Lung (tissue), 17 donors: ENCODE measurements at places on chromosomes 5 and 9. TPM values are rescaled to one million over a fixed set of nuclear protein-coding genes. Genes with fewer than 3 reads are reported as not detected.

GRCh38 chr5:150286820-150287219, 2.8 kb downstream of the CAMK2A start:
- DNase-seq, result no peak

DNA sequence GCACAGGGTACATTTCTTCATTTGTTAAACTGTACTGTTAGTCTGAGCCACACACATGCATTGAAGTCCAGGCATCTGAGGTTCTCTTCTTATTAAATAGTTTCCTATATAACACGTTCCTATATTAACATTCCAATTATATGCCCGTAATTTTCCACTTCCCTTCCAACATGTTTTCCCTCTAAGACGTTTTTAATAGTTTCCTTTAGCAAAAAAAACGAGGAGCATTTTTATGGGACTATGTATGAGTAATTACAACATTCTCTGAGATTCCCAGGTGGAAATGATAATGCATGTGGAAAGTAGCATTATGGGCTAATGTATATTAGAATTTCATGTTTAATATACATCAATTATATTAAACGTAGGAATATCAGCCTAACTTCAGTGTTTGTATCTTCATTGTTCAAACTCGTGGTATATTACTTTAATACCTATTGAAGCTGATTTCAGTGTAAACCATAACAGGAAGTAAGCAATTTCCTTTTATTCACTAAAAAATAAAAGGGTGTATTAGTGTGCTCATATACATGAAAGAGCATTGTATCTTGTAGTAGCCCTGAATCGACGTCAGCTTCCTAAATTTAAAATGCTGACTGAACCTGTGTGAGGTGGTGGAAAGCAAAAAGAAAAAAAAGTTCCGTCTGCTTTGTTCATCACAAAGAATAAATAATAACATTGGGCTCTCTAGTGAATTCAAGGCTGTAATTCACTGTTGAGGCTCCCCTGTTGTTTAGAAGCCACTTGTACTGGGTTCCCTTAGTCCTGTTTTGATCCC, 11.3 kb downstream of the SMARCA2 start:
- no peak for DNase-seq

DNA sequence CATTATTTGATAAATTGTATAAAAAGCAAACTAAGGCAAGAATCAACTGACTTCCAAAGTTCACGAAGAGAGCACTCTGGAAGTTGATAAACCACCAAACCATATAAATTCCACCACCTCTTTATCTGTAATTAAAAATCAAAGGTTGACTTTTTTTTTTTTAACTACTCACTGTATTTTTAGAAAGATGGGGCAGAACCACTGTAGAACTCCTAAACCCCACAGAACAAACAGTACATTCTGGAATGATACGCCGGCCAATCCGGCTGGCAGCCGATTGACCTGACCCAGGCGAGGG, 435 bp upstream of the CCNG1 start:
- no peak for DNase-seq

DNA sequence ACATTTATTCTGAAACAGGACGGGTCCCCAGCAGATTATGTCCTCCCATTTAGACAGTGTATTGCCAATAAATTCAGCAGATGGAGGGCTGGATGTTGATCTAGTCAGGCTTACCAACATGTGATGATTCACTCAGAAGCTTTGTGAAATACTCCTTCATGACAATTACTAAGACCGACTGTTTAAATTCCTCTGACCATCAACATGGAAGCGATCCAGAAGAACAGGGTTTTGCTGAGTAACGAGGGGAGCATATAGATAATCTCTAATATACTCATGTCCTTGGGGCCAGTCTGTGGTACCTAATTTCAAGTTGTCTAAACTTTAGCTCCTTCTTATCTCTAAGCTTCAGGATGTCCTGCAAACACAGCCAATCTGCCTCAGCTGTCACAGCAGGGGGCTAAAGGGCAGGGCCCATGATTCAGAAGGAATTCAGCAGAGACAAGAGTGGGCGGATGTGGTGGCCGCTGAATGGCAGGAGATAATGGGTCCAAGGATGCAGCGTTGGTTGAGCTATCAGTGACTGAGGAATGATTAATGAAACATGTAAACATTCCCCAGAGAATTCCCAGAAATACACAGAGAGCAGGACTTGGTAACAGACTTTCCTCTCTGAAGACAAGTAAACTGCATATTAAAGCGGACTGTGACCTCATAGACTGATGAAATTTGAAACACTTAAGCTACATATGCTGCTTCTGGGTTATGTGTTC, 109.4 kb downstream of the ANKRD55 start:
- peak; percentile 89 for DNase-seq

GRCh38 chr5:121913418-121913817, 48.4 kb upstream of the SRFBP1 start:
- no peak for DNase-seq

DNA sequence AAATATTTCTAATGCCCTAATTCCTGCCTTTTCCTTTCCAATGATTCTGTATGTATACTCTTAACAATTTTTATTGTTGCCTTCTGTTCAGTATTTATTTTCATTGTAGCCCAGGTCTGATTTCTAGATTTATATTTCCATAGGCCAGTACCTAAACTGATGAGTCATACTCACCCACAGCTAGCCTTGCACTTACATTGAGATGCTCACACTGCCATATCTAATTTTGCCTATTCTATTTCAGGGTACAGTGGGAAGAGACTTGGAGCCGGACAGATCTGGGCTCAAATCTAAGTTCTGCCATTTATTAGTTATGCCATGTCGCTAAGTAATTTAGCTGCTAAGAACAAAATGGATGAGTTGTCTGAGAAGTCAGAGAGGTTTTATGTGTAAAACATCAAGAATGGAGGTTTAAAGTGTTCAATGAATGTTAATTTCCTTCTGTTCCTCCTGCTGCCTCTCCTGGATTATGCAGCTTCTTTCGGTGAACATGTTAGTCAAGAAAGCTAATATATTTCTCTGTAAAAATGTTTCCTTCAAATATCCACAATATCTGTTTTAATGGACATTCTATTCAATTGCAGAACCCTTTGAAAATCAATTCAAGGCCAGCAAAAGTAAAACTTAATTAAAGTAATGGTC, 62.3 kb upstream of the CDK5RAP2 start:
- DNase-seq, result no peak

DNA sequence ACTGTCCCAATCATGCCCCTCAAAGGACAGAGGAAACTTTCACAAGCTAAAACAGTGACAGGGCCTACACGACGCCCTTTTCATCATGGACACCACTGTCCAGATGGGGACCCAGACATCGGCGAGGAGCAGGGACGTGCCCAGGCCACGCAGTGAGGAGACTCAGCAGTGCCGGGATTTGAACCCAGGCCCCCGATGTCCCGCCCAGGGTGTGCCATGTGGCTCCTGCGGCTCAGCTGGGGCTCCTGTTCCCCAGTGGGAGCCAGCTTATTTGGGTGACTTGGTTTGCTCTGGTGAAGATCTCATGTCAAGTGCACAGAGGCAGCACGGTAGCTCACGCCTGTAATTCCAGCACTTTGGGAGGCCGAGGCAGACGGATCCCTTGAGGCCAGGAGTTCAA, 82.2 kb downstream of the STK10 start:
- no peak for DNase-seq

- DNase-seq, result peak; percentile 39
These were observed 1242.3 kb upstream of the WWC1 start for GRCh38 chr5:167049043-167049663.

DNA sequence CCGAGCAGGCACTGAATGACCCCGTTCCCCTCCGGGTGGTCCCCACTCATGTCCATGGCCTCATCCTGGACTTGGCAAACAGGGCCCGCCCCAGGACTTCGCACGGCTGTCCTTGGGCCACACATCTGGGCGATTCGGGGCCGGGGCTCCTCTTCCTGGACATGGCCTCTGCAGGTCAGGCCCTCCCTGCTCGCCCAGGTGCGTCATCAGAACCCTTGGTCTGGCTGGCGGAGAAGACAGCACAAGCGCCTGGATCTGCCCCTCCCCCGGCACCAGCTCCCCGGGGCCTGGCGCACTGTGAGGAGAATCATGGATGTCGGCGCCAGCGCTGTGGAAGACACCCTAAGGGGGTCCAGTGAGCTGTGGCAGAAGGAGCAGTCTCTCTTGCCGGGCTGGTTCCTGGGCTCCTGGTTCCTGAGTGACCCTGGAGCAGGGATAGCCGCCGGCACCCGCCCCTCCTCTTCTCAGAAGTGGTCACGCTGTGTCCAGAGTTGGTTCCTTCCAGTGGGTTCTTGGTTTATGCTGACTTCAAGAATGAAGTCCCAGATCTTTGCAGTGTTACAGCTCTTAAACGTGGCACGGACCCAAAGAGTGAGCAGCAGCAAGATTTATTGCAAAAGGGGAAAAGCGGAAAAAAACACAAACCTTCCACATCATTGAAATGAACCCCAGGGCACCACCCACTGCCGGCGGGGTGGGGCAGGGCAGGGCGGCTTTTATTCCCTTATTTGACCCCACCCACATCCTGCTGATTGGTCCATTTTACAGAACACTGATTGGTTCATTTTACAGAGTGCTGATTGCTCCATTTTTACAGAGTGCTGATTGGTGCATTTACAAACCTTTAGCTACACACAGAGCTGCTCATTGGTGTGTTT, 25.9 kb upstream of the SLC12A7 start:
- DNase-seq, result no peak

GRCh38 chr5:72844218-72844603, 27.8 kb downstream of the TNPO1 start:
- no peak for DNase-seq

GRCh38 chr5:80622756-80623155, 31.7 kb upstream of the MSH3 start:
- DNase-seq, result no peak

GRCh38 chr9:71854811-71855210, 56.2 kb downstream of the ABHD17B start:
- DNase-seq, result no peak

- no peak for DNase-seq
These were observed 54.5 kb downstream of the PFDN1 start for GRCh38 chr5:140248414-140248813.

DNA sequence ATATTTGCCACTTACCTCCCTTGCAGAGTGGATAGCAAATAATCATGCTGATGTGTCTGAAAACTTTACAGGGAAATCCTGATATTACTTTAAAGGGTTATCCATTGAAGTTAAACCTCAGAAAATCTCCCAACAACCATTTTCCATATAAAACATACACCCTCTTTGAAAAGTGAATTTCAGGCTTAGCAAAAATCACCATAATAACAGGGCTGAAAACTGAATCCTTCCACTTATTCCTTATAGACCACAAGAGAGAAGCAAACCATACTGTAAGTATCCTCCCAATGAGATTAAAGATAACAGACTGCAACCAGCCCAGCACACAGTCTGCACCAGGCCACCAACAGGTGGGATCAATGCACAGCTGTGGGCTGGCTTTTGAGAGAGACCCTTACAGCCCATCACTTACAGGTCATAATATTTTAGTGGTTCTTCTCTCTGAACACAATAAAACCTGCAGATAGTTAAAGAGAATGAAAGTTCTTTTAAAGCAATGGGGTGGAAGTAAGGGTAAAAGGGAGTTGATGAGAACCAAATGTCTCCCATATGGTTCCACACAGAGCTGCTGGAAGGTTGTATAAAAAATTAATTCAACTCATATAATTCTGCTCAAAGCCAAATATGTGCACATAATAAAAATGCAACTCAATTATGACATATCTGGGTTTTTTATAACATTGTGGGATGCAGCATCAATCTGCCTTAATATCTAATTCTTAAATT, 376.2 kb upstream of the GRAMD2B start:
- no peak for DNase-seq

DNA sequence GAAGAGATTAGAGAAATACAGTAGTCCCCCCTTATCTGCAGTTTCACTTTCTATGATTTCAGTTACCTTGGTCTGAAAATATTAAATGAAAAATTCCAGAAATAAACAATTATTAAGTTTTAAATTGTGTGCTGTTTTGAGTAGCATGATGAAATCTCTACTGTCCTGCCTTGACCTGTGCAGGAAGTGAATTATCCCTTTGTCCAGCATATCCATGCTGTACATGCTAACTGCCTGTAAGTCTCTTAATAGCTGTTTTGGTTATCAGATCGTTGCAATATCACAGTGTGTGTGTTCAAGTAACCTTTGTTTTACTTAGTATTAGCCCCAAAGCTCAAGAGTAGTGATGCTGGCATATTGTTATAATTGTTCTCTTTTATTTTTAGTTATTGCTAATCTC, 11.2 kb upstream of the JAK2 start:
- no peak for DNase-seq

GRCh38 chr5:140133514-140134167, 7.9 kb downstream of the IGIP start:
- DNase-seq, result no peak

GRCh38 chr9:134551644-134552348, 89.8 kb upstream of the COL5A1 start:
- peak; percentile 70 for DNase-seq

DNA sequence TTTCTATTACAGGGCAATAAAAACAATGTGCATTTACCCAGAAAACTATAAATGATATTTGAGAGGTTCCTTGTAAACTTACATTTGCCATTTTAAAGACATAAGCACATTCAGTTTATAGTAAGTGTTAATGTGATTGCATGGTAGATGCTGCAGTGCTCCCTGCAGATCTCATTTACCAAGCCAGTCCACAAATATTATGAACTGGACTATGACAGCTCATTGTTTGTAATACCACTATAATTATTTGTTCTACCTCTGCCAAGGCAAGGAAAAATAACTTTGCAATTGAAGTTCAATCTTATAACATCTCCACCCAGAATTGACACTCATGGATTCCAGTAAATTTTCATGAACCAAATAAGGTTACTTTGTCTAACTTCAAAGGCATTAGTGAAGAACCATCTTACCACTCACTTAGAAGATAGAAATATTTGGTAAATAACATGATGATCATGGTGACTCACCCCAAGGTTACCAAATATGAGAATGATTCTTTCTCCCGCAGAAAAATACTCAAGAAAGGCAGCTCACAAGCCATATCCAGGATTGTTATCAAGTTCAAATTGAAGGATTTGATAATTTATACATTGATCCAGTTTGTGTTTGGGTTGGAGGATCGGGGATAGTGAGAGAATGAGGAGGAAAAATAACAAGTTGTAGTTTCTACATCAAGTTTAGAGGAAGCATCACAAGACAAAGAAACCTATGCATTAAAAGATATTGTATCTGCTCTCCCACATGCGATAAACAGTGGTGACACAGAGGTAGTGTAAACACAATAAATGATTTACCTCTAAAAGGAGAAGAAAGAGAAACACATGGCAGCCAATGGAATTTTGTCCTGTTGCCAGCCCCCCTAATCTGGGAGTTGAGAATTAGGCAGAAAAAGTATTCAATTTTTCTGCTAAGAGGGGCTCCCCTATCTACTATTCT, 29.5 kb downstream of the CDH9 start:
- DNase-seq, result no peak

DNA sequence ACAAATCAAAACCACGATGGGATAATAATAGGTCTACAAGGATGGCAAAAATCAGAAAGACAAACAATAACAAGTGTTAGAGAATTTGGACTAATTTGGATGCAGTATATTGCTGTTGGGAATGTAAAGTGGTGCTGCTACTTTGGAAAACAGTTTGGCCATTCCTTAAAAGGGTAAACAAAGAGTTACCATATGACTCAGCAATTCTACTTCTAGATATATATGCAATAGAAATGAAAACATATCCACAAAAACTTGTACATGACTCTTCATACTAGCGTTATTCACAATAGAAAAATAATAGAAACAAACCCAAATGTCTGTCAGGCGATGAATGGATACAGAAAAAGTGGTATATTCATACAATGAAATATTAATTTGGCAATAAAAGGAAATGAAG, 58.3 kb downstream of the JAK2 start:
- no peak for DNase-seq

- DNase-seq, result no peak
These were observed 26.2 kb upstream of the NADK2 start for GRCh38 chr5:36267905-36268304.

UBE2D2 gene
- 97.8 TPM for polyA plus RNA-seq

PCDHGB4 gene
- polyA plus RNA-seq, result 0.31 TPM

CAVIN4 gene
- polyA plus RNA-seq, result 0.22 TPM

TXNDC8 gene
- not detected for polyA plus RNA-seq

C5orf47 gene
- polyA plus RNA-seq, result not detected
